Aorta (tissue), 5 donors: ENCODE measurements at places on chromosomes 13 and 19.
A peak's percentile ranks its signal among the peaks of the same experiment; 100 is the strongest.

- DNase-seq = no peak
Observed at GRCh38 chr13:32080328-32080744, 48.8 kb downstream of the FRY start.

DNA sequence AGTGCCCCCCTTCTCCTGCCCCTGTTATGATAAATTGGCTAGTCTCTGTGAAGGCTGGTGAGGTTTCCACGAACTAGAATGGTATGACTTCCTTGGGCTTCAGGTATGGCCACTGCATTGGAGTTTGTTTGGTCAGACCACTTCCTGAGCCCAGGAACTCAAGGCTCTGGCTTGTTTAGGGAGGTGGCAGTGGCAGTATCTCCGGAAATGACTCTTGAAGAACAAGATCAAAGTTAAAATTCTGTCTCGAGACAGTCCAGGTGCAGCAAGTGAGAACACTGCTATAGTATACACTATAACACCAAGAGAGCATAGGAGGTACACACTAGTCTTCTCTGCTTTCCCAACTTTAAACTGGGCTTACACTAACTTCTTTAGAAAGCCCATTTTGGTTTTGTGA is 309.1 kb downstream of the KLF12 start:
- DNase-seq = no peak

- DNase-seq = no peak
Observed at GRCh38 chr13:108957369-108958012, 328.1 kb downstream of the MYO16 start.

- no peak for DNase-seq
Observed at GRCh38 chr19:30719189-30719998, 347.2 kb downstream of the ZNF536 start.

- DNase-seq = peak; percentile 51
Observed at GRCh38 chr19:46599716-46600373, 1.3 kb upstream of the CALM3 start.

DNA sequence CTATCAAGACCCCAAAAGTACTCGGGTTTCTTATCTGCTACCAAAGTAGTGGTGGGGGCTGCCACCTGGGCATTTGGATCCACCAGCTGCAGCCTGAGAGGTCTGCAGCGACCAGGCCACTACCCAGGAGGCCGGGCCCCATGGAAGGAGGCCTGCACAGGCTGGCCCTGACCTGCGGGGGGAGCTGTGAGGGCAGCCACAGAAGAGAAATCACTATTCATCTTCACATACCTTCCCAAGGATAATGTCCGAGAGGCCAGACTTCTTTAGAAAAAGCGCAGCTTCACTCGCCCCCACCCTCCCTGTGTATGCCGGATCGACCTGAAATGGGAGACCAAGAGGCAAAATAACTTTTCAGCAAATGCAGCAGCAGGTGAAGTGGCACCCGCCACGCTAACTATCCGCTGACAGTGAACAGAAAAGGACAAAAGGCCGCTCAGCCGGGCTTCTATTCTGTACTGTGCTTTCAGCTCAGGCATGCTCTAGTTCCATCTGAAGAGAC is 30.1 kb downstream of the EPS15L1 start:
- no peak for DNase-seq

- no peak for DNase-seq
Observed at GRCh38 chr19:41452584-41453275, 9.8 kb downstream of the ERICH4 start.

DNA sequence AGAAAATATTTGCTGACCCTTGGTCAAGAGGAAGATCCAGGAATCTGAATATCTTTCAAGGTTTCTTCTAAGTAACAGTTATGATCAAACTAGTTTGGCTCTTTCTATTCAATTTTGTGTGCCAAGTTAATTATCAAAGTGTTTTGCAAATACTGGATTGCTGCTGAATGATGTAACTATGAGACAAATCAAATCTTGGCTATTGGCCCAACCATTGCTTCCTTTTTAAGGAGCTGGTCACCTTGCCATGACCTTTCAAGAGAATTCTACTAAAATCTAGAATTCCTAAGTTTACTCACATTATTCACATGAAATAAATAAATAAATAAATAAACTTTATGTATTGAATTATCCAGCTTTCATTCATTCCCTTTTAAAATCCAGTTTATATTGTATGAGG is 371.8 kb downstream of the SLITRK6 start:
- DNase-seq = no peak

DNA sequence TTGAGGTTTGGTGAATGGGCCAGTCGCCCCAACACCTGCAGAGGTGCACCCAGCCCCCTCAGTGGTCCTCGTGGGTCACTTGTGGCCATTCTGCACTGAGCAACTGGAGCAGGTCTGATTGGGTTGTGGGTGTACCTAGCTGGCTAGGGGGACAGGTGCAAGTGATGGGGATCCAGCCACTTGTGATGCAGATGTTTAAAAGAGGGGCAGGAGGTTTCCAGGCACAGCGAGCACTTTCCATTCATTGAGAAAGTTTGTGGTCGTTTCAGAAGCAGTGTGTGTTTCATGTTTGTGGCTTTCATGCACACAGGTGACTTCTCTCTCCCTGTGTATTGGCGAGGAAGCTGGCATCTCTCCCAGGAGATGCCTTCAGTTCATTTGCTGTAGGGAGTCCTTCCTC is 34.7 kb downstream of the TSSK6 start:
- no peak for DNase-seq

DNA sequence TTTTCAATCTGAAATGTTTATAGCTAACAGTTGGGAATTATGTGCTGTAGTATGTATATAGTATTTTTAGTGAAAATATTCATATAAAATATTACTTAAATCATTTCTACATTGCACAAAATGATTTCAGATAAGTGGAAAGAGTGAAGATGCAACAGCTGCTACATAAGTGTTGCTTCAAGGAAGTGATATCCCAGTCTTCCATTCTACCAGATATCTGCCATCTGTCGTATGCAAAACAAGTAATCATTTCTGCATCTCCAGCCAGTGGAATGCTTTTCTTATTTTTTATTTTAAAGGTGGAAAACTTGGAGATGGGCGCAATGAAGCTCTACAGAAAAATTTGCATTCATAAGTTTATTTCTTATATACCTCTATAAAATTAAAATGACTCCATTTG is 152.5 kb upstream of the MAB21L1 start:
- no peak for DNase-seq

DNA sequence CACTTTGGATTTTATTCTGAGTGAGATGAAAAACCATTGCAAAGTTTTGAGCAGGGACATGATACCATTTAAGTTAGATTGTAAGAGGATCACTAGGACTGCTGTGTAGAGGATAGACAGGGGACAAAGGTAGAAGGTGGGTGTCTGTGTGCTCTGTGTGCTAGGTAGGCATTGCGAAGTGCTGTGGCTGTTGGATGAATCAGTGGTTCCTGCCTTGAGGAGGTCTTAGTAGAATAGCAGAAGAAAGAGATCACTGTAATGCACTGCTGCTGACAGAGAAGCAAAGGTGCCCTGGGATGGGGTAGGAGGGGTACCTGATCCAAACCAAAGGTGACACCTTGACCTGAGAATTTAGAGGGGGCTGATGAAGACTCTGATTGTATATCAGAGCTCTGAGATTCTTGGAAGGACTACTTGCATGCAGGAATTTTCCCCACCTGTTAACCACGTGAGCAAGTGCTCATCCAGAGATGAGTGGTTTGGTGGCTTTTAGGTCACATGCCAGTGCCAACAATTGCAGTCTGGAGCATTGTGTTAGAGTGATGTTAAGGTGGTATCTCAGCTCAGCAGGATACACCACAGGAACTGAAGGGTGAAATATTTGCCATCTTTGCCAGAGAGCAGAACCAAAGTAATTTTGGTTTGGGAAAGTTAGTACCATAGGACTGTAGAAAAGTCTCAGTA is 10.8 kb downstream of the WASF3 start:
- no peak for DNase-seq

- DNase-seq = no peak
Observed at GRCh38 chr19:32265995-32266394, 79.4 kb upstream of the ZNF507 start.

DNA sequence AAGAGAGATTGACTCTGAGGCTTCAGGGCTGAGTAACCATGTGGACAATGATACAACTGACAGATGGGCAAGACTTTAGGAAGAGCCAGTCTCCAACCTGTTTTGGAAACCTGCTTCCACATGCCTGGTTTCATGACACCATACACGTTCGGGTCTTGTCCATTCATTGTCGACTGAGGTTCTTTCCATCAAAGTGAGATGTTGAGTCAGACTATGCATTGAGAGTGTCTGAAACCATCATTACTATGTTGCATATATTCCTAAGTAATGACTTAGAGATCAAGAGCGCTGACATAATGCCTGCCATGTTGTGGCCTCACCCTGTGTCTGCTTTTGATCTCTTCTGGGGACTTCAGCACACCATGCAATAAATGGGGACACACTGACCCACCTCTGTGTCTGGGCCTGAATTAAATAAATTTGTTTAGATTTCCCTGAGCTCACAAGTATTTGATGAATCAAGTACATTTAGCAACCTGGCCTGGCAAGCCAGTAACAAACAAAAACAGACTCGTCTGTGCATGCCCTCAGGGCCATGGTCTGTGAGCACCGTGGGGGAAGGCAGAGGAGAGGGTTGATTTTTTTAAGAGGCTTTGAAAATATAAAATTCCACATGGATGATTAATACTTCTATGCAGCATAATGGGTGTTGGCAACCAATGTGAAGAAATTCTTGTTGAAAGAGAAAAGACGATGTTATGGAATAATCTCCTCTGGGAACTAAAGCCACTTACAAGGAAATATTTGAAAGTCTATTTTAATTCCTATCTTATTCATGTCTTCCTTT is 49.9 kb upstream of the UBAC2 start:
- DNase-seq = no peak

GRCh38 chr19:9456018-9456689 is 20.8 kb upstream of the ZNF266 start:
- DNase-seq = no peak

GRCh38 chr19:4115050-4115817 is 8.7 kb downstream of the MAP2K2 start:
- DNase-seq = peak; percentile 55

DNA sequence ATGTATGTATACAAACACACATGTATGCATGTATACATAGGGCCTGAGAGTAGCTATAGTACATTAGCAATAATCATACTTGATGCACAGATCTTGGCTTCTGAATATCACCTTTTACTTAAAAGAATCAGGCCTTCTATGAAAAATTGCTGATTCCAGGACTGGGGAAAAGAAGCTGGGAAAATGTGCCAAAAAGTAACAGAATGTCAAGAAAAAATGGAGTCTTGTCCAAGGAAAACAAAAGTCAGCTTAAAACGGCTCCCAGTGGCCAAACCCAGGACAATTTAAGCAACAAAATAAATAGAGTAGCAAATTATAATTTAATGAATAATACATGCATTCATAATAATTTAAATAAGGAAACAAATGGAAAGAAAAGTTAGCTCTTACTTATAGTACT is 2104.9 kb downstream of the PCDH9 start:
- no peak for DNase-seq

GRCh38 chr13:76383676-76384461 is 502.3 kb downstream of the KCTD12 start:
- DNase-seq = peak; percentile 46

- DNase-seq = no peak
Observed at GRCh38 chr13:41909506-41909905, 51.4 kb downstream of the VWA8 start.

- no peak for DNase-seq
Observed at GRCh38 chr13:66503890-66504289, 726.2 kb downstream of the PCDH9 start.

DNA sequence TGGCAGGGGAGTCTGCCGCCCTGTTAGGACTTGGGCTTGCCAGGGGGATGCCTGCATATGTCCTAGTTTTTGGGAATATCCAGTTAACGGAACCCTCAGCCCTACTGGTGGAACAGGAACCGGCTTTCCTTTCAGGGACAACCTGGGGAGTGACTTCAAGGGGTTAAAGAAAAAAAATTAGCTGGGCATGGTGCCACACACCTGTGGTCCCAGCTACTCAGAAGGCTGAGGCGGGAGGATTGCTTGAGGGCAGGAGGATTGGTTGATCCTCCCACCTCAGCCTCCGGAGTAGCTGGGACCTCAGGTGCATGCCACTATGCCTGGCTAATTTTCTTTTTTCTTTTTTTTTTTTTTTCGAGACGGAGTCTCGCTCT is 22.5 kb downstream of the LDLR start:
- no peak for DNase-seq

GRCh38 chr19:50724522-50725217 is 1.5 kb downstream of the CLEC11A start:
- DNase-seq = peak; percentile 98

DNA sequence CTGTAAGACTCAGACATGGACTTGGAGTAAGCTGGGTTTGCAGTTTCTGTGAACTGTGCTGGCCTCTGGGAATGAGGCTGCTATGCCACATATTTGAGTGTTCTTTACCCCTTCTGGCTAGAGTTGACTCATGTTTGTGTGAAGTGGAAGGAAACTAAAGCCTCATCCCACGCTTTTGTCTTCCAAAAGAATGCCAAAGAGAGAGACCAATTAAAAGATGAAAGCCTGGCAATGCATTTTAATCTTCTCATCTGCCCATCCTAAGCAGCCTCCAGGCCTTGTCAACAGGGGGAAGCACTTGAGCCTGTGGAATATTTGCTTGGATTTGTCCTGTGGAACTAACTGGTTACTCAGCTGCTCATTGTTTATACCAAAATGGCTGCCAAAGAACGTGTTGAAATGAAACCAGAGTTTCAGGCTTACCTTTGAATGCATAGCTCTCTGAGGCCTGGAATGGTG is 49.1 kb downstream of the LMO7 start:
- no peak for DNase-seq

DNA sequence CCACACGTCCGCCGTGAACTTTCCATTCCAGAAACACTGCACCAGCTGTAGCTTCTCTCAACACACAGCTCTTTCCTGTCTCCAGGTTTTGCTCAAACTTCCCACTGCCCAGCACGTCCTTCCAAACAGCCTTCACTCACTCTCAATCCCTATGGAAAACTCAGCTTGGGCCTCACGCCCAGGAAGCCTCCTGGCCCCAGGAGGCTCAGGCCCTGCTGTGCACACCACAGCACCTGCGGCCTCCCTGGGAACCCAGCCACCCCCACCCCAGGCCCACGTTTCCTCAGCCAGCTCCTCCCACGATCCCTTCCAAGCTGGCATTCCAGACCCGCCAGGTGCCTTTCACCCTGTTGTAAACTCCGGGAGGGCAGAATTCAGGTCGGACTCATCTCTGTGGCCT is 35.2 kb downstream of the C13orf46 start:
- no peak for DNase-seq

GRCh38 chr19:10809651-10810285 is 26.2 kb downstream of the TMED1 start:
- DNase-seq = no peak

- DNase-seq = no peak
Observed at GRCh38 chr13:45950386-45951000, 98.9 kb upstream of the SIAH3 start.

- DNase-seq = no peak
Observed at GRCh38 chr13:45941261-45941660, 89.7 kb upstream of the SIAH3 start.

- no peak for DNase-seq
Observed at GRCh38 chr13:36352350-36352749, 6.2 kb upstream of the SPART start.

GRCh38 chr19:44744871-44745332 is 3.6 kb upstream of the BCL3 start:
- no peak for DNase-seq
